ENCODE measurements at places on chromosomes 12 and 14. TPM values are rescaled to one million over a fixed set of nuclear protein-coding genes. Genes with fewer than 3 reads are reported as not detected.

Gene PPP4R4
- 0.27 TPM for total RNA-seq

Gene ACOT2
- 53.4 TPM for total RNA-seq

Gene AMIGO2
- 183 TPM for total RNA-seq

Gene PRR4
- total RNA-seq = 1.9 TPM

Gene KRT83
- total RNA-seq = 2.5 TPM

Gene PTCSC3
- total RNA-seq = not detected

Gene RD3L
- not detected for total RNA-seq

Gene KCNH3
- total RNA-seq = 2.7 TPM

Gene PRH2
- total RNA-seq = not detected

Gene LRRC10
- total RNA-seq = not detected

Gene ETFBKMT
- 0.64 TPM for total RNA-seq

Gene STAC3
- total RNA-seq = 0.27 TPM

Gene KRT75
- total RNA-seq = 0.19 TPM

Gene NR2C1
- total RNA-seq = 31.0 TPM

Gene ACSM4
- not detected for total RNA-seq

Gene GSC
- total RNA-seq = 0.55 TPM

Gene NXPH4
- 6.8 TPM for total RNA-seq

Gene MYH6
- not detected for total RNA-seq

All from A549 treated with RU486 at 1 μM for 4 hours (cell line).